ENCODE measurements at places on chromosomes 5 and 9. TPM values are rescaled to one million over a fixed set of nuclear protein-coding genes. Genes with fewer than 3 reads are reported as not detected.

DNA sequence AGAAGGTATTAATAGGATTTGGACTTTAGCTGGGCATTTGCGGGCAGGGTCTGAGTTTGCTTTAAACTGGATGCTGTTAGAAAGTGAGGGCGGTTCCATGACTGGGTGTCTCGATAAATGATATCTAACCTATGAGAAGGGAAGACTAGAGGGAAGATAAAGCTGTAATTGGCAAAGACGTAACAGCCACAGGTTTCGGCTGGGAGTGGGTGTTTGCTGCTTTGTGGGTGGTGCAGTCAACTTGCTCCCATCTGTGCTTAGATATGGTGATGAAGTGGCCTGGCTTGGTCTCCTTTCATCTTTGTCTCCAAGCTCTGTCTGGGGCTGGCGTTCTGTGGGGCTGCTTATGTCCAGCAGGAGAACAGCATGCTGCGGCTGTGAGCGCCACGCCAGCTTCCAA, 23.3 kb downstream of the OR2V1 start:
- DNase-seq: no peak

Gene PDE6A
- 0.13 TPM for polyA plus RNA-seq

Gene EXOC3
- polyA plus RNA-seq: 50.6 TPM

- DNase-seq: no peak
These were observed 13.5 kb downstream of the CNTLN start for GRCh38 chr9:17148324-17148723.

Gene RABL6
- polyA plus RNA-seq: 76.5 TPM

Gene ANKRD34B
- 0.30 TPM for polyA plus RNA-seq

Gene ODF2
- polyA plus RNA-seq: 46.6 TPM

DNA sequence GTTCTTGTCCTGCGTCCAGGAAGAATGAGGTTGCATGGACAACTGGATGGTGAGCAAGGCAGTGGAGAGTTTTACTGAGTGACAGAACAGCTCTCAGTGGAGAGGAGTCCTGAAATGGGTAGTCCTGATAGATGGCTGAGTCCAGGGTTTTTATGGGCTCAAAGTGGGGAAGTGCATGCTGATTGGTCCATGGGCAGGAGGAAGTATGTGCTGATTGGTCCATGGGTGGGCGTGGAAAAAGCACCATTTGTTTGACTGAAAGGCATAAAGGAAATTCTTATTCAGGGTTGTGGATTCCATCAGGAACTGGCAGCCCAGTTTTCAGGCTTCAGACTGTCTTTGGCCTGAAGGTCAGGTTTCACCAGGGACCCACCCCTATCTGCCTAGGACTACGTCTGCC, 10.6 kb downstream of the FSD1L start:
- no peak for DNase-seq

DNA sequence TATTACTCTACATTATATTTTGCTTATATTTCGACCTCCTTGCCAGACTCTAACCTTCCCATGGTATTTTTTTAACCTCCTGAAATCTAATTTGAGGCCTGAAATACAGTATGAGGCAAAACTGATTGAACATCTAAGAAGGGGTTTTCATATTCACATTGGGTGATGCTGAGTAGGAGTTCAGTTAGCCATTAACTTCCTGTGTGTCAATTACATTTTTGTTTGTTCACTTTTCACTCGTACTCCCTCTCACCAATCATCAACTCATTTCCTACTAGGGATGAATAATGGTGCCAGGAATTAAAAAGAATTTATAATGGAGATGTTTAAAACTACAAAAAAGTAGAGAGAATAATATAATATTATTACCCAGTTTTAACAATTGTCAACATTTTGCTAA, 27.6 kb upstream of the GLRA1 start:
- no peak for DNase-seq

Gene STXBP1
- 33.1 TPM for polyA plus RNA-seq

DNA sequence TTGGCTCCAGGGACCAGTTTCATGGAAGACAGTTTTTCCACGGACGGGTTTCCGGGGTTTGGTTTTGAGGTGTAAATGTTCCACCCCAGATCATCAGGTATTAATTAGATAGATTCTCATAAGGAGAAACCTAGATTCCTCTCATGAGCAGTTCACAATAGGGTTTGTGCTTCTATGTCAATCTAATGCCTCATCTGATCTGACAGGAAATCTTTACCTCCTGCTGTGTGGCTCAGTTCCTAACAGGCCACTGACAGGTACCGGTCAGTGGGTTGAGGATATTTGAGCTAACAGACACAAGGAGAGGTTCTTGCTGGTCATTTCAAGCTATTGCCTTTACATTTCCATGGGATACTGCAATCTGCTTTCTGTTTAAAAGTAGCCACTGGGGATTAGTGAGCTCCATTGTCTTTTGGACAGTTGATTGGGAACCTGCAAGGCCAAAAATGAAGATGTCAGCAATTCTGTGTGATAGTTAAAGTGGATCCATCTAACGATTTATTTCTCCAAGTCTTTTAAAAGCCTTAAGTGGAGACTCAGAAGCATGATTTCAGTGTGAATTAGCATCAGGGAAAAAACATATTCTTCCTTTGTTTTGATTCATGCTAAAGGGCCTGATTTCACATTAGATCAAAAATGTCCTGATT, 38.6 kb downstream of the MRPS30 start:
- DNase-seq: no peak

DNA sequence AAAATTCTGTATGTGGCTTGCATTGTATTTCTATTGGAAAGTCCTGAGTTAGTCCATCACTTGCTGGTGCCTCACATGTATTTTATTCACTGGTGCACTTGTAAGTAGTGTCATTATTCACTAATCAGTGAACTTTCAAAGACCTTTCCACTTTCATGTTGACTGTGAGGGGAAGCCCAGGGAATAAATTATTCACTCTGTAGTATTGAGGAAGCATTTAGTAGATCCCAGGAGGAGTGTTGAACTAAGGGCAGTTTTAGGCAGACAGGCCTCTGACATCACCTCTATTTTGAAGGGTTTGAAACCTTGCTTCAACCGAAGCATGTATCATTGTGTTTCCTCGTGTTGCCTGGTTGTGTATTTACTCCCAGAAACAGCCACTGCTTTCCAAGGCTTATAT, 705.4 kb upstream of the RIOK2 start:
- no peak for DNase-seq

DNA sequence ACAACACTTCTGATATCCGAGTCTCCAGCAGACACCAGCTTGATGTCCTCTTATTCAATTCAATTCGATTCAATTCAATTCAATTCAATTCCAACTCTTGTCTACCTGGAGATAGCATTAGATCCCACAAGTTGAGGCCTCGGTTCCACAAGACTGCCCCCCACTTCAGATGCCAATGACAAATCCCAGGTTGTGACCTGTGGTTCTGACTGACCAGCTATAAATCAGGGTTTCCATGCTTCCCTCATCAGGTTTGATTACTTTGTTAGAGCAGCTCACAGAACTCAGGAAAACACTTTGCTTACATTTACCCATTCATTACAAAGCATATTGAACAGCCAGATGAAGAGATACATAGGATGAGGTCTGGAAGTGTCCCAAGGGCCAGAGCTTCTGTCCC, 82.6 kb downstream of the ALDH7A1 start:
- DNase-seq: no peak

Gene SV2C
- polyA plus RNA-seq: 0.11 TPM

Gene LCN1
- not detected for polyA plus RNA-seq

DNA sequence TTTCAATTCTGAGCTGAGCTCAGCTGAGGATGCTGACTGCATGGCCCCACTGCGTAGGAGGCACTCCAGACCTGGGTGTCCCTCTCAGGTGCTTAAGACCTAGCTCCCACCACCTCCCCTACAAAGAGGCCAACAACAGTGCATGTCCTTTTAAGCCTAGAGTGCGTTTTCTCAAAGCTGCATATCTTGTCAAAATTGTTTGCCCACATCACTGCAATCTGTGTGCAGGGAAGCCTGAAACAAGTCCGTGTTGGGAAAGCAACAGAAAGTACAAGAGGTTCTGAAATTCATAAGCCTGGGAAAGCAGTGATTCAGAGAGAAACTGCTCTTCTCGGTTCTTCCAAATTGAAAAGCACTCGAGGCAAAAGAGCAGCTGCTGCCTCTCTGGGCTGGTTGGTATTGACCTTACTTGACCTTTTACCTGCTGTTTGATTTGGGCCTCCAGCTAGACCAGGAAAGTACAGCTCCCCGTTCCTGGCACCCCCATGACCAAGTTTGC, 238.4 kb downstream of the NR2F1-AS1 start:
- no peak for DNase-seq

GRCh38 chr5:9125852-9126251, 420.0 kb downstream of the SEMA5A start:
- DNase-seq: no peak

- no peak for DNase-seq
These were observed 85.8 kb upstream of the MVB12B start for GRCh38 chr9:126240835-126241234.

GRCh38 chr5:107594253-107595045, 76.3 kb downstream of the EFNA5 start:
- DNase-seq: no peak

Gene AHRR
- polyA plus RNA-seq: 2.9 TPM

Gene SLC36A2
- 6.1 TPM for polyA plus RNA-seq

- DNase-seq: no peak
These were observed 52.5 kb upstream of the PTGS1 start for GRCh38 chr9:122318284-122318683.

- no peak for DNase-seq
These were observed 42.4 kb downstream of the PDE6A start for GRCh38 chr5:149902177-149902576.

GRCh38 chr5:60541980-60542379, 158.0 kb downstream of the DEPDC1B start:
- no peak for DNase-seq

GRCh38 chr9:130287736-130288135, 22.2 kb downstream of the HMCN2 start:
- DNase-seq: no peak

DNA sequence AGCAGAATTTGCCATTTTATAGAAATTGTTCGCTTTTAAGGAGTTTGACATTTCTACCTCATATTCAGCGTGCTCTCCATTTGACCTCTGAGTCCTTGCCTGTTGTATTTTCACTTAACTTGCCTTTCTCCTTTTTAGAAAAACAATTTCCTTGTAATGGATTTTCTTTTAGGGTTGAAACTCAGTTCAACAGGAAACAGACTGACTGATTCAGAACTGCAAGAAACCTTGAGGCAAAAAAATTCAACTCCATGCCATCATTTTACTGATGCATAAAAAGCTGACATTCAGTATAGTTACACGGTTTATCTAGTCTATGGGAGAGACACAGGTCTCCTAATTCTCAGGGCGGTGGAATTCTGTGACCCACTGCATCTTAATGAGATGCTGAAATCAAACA, 59.8 kb downstream of the MRPS30 start:
- peak; percentile 14 for DNase-seq

DNA sequence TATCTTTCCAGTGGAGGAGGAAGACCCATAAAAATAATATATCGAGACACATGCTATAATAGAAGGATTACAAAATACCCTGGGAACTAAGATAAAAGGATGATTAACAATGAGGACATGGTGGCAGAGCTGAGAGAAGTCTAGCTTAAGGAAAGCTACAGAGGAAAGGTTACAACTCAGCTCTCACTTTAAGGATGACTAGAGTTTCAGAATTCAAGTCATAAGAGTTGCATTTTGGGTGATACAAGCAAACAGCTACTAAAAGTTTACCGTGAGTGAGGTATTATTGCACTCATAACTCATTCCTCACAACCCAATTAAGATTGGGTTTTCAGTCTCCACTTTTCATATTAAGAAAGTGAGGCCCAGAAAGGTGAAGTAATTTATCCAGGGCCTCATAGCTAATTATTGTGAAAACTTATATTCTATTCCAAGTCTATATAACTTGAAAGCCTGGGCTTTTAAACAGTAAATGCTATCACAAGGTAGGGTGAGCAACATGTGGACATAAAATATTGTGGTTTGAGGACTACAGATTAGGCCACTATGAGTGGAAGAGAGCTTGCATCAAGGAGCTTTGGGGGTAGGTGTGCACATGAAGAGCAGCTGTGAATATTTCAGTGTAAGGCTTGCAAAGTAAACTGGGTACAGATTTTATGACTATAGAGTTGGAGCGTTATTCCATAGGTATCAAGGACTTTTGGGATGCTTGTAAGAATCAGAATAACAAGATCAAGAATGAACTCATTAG, 28.0 kb downstream of the JAKMIP2 start:
- no peak for DNase-seq

Gene PCDHB6
- 4.0 TPM for polyA plus RNA-seq

- no peak for DNase-seq
These were observed 12.1 kb upstream of the TNFAIP8 start for GRCh38 chr5:119343766-119344165.

Gene PHYHD1
- polyA plus RNA-seq: 61.6 TPM
